HFFc6 (cell line): ENCODE measurements at places on chromosomes 2 and 18.

DNA sequence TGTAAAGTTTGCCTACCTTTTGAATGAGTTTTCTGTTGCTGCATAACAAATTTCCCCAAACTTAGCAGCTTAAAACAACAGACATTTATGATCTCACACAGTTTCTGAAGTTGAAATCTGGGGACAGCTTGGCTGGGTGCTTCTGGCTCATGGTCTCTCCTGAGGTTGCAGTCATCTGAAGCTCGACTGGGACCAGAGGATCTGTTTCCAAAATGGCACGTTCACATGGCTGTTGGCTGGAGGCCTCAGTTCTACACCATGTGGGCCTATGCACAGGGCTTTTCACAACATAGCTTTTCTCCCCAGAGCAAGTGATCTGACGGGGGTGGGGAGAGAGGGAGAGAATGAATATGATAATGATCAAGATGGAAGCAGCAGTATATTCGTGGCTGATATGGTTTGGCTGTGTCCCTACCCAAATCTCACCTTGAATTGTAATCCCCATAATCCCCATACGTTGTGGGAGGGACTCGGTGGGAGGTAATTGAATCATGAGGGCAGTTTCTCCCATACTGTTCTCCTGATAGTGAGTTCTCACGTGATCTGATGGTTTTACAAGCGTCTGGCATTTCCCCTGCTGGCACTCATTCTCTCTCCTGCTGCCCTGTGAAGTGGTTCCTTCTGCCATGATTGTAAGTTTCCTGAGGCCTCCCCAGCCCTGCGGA lies 3.5 kb downstream of the RALB start:
- DNase-seq: no peak

DNA sequence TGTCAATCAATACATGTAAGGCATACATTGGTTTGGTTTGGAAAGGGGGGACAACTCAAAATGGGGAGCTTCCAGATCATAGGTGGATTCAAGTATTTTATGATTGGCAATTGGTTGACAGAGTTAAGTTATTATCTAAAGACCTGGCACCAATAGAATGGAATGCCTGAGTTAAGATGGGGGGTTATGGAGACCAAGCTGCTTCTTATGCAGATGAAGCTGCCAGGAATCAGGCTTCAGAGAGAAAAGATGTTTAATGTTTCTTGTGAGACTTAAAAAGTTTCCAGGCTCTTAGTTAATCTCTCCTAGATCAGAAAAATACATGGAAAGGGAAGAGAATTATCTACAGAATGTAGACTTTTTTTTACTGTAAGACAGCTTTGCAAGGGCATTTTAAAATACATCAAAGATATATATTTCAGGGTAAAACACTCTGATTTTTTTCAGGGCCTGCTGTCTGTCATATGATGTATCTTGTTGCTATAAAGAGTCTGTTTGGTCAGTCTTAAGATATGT lies 1343.2 kb upstream of the LRRTM1 start:
- DNase-seq: no peak

DNA sequence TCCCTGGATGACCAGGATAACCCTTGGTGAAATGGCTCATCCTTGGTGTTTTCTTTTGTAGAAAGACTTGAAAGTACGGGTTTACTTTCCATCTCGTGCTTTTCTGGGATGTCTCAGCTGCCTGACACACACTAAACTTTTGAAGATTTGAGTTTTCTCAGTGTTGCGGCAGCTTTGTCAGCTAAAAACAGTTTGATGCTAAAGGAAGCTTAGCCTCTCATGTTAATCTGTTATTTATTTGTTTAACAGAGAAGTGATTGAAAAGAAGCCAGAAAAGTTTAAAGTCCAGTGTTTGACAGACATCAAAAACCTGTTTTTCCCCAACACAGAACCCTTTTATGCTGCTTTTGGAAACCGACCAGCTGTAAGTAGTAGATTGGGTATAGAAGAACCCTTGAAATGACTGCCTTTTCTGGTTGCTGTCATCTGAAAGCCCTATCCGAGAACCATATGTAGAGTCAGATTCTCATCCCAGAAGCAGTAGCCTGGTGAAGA lies 72.8 kb downstream of the LPIN1 start:
- DNase-seq: no peak

DNA sequence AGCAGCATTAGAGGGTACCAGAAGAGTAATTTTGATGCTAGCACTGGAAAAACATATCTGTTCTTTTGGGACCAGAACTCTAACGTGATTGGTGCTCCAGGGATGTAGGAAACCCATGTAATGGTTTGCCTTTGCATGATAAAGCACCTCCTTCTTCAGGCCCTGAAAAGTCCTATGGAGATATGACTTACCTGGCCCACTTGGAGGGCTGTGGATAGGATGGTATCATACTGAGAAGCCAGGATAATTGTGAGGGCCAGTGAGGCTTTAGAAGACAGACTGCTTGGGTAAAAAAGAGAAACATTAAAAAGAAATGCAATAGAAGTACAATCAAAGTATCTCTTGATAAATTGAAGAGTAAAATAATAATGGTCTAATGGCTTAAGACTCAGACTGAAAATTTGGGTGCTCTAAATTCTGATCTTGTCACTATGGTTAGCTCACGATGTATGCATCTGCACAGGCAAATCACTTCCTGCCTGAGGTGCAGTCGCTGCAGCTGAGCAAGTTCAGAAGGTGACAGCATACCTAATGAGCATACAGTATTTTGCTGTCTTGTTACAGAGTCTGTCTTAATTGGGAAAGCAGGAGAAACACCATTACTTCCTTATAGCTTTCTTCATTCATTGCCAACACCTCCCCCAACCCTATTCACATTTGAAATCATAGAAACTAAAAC lies 371.5 kb downstream of the NUP35 start:
- DNase-seq: no peak

DNA sequence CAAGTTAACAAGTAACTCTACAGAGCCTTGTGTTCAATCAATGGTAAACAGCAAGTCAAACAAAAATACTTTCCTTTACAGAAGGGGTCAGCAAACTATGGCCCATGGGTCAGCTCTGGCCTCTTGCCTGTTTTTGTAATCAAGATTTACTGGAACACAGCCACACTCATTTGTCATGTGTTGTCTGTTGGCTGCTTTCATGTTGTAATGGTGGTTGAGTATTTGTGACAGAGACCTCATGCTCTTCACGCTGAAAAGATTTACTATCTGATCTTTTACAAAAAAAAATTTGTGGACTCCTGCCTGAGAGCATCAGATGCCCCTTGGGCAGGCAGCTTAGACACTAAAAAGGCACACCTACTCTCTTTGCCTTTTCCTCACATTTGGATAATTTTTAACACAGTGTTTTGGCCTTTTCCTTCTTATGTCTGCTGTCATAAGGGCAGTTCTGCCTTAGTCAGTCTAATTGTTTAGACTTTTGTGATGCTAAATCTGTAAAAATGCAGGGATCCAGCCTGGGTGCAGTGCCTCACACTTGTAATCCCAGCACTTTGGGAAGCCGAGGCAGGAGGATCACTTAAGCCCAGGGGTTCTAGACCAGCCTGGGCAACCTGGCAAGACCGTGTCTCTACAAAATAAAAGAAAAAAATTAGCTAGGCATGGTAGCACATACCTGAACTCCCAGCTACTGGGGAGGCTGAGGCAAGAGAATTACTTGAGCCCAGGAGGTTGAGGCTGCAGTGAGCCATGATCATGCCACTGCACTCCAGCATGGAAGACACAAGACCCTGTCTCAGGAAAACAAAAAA lies 18.3 kb downstream of the IL1B start:
- DNase-seq: no peak

GRCh38 chr18:75257605-75258004 lies 47.0 kb downstream of the TSHZ1 start:
- no peak for DNase-seq

DNA sequence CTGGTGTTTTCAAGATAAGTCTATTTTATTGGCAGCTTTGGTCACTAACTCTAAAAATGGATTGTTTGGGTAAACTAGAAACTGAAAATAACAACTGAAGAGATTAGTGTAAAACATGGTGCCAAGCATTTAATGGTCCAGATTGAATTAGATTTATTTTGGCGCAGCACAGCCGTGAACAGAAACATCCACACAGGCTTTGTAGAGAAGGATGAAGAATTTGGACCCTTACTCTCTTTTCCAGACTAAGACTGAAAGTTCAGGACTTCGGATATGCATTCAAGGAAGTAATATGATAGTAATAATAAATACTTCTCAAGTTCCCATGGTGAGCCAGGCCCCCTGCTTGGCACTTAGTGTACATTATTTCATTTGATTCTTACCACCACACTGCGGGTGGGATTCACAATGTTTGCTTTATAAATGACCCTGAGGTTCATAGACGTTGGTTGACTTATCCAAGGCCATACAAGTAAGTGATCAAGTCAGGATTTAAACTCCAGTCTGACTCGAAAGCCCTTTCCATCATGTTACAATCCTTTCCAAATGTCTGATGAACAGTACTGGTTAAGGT lies 54.2 kb upstream of the ITGB6 start:
- DNase-seq: no peak

DNA sequence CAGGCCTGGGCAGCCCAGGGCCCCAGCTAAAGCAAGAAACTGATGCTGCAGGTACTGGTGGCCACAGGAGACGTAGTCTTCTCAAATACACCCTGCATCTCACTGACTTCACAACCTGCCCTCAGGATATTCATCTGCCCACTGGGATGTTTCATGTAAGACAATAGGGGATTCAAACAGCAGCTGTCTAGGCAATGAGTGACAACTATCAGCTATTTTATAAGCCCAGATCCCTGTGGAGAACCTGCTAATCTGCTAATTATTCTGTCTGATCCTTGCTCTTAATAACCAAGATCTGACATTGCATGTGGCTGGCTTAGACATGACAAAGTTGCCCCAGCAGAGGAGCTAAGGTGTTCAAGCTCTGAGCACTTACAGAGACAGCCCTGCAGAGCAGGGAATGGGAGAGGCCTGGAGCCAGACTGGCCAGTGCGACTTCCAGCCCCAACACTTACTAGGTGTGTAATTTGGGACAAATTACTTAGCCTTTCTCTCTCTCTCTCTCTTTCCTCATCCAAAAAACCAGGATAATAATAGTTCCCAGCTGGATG lies 28.6 kb downstream of the SIGLEC15 start:
- no peak for DNase-seq
